MCF 10A (cell line): ENCODE measurements at places on chromosomes 7 and 10. TPM values are rescaled to one million over a fixed set of nuclear protein-coding genes. Genes with fewer than 3 reads are reported as not detected.

DNA sequence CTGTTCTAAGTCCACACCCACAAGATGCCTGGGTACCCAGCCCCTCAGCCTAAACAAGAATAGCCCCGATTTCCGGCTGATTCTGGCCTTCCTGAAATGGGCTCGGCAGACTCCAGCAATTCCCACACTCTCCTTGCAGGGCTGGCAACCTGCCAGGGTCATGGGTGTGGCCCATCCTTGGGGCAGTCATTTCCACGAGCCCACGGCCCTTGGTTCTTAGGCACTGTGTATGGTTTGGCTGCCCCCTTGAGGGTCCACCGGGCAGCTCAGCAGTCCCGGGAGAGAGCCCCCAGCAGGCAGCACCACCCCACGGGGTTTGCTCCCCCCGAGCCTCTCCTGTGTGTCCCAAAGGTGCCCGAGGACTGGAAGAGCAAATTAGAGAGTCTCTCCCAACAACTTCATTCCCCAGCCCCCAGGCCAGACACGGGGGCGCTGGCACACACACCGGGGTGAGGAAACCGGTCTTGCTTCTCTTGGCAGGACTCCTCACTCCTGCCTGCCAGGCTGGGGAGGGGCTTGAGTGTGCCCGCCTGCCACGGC, 142.2 kb downstream of the EMX2 start:
- no peak overlapping the region for H3K27ac ChIP-seq
- H3K27me3 ChIP-seq = no peaks in the 10 kb centered on the region
- no peak overlapping the region for H3K4me3 ChIP-seq
- DNase-seq = peak; percentile 91
- peaks cover 4% of the 10 kb centered on the region for H3K36me3 ChIP-seq

DNA sequence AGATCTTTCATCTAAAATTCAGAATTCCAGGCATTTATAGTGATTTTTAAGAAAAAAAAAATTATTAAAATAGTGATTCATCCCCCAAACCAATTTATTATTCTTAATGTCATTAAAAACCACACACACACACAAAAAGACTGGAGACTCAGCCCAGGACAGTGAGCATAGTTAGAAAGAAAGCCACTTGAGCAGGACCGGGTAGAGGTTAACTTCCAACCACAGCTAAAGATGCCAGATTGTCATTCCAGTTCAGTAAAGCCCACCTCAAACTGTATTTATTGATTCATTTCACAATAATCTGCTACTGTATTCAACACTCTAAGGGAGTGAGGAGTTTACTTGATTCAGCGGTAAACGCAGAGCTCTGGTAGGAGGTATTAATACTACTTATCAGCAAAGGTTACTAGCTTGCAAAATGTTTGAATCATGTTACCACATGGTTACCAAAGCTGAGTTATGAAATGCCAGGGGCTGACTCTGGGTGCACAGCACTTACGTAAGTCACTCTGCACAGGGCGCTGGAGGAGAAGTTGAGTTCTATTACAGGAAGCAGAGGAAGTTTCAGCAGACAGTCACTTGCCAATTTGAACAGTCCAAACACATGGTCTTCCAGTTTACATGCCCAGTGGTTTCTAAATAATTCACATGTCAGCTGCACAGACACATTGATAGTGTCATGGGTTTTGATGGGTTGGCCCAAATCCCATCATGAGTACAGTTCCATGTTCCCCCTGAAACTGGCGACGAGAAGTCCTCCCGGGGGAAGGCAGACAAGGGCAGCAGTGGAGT, 64.6 kb downstream of the KLF6 start:
- no peaks in the 10 kb centered on the region for H3K36me3 ChIP-seq
- H3K27ac ChIP-seq = peak overlapping the region; percentile 73
- peak; percentile 95 for DNase-seq
- no peak overlapping the region for H3K4me3 ChIP-seq

DNA sequence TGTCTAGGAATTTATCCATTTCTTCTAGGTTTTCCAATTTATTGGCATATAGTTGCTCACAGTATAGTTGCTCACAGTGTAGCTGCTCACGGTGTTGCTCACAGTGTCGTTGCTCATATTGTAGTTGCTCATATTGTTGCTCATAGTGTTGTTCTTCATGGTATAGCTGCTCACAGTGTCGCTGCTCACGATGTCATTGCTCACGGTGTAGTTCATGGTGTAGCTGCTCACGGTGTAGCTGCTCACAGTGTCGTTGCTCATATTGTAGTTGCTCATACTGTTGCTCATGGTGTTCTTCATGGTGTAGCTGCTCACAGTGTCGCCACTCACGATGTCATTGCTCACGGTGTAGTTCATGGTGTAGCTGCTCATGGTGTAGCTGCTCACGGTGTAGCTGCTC, 7.7 kb upstream of the PRKAR1B start:
- no peaks in the 10 kb centered on the region for H3K27me3 ChIP-seq
- peaks cover 23% of the 10 kb centered on the region for H3K36me3 ChIP-seq
- no peak overlapping the region for H3K4me3 ChIP-seq
- H3K27ac ChIP-seq = no peak overlapping the region
- DNase-seq = no peak
- peaks cover 22% of the 10 kb centered on the region for H3K4me1 ChIP-seq

GRCh38 chr7:157886266-157886665, 549.5 kb downstream of the DNAJB6 start:
- H3K4me3 ChIP-seq = no peak overlapping the region
- no peak overlapping the region for H3K27ac ChIP-seq
- H3K27me3 ChIP-seq = no peaks in the 10 kb centered on the region
- no peaks in the 10 kb centered on the region for H3K4me1 ChIP-seq
- H3K36me3 ChIP-seq = no peaks in the 10 kb centered on the region
- no peak for DNase-seq

GRCh38 chr10:43689618-43689954, 40.9 kb upstream of the ZNF32 start:
- H3K27me3 ChIP-seq = peaks cover 21% of the 10 kb centered on the region
- peaks cover 16% of the 10 kb centered on the region for H3K4me1 ChIP-seq
- DNase-seq = no peak
- no peak overlapping the region for H3K4me3 ChIP-seq
- H3K27ac ChIP-seq = no peak overlapping the region

- H3K27ac ChIP-seq = no peak overlapping the region
- peaks cover 9% of the 10 kb centered on the region for H3K4me1 ChIP-seq
- H3K4me3 ChIP-seq = no peak overlapping the region
These were observed 826.3 kb upstream of the MBL2 start for GRCh38 chr10:53598914-53599313.

- H3K4me1 ChIP-seq = peaks cover 4% of the 10 kb centered on the region
- H3K4me3 ChIP-seq = no peak overlapping the region
- H3K27me3 ChIP-seq = no peaks in the 10 kb centered on the region
- no peak overlapping the region for H3K27ac ChIP-seq
- H3K36me3 ChIP-seq = peaks cover 15% of the 10 kb centered on the region
- DNase-seq = no peak
These were observed 111.8 kb downstream of the ADK start for GRCh38 chr10:74262856-74263255.

GRCh38 chr7:6553448-6554044, 2.3 kb upstream of the GRID2IP start:
- no peak for DNase-seq
- no peak overlapping the region for H3K4me3 ChIP-seq
- H3K27me3 ChIP-seq = no peaks in the 10 kb centered on the region

DNA sequence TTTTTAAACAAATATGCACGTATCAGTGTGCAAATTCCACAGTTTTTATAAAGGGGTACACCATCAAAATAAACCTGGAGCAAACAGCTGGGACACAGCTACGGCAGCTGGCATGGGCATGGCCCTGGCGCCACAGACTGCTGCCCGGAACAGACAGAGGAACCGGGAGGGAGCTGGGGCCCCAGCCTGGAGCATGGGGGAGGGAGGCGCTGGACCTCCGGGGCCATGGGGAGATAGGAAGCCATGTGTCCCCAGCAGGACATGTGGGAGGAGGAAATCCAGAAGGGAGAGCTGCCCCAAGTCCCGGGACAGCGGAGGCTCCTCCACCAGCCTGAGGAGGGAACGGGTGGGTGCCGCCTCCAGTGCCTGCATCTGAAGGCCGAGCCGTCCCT, 180.1 kb downstream of the MAD1L1 start:
- no peak overlapping the region for H3K27ac ChIP-seq
- H3K4me1 ChIP-seq = no peaks in the 10 kb centered on the region
- no peaks in the 10 kb centered on the region for H3K27me3 ChIP-seq
- no peak overlapping the region for H3K4me3 ChIP-seq
- H3K36me3 ChIP-seq = peaks cover 18% of the 10 kb centered on the region

GRCh38 chr10:9311702-9312499, 1257.4 kb downstream of the GATA3 start:
- no peak overlapping the region for H3K27ac ChIP-seq
- DNase-seq = no peak
- no peaks in the 10 kb centered on the region for H3K27me3 ChIP-seq
- H3K36me3 ChIP-seq = no peaks in the 10 kb centered on the region
- H3K4me3 ChIP-seq = no peak overlapping the region

DNA sequence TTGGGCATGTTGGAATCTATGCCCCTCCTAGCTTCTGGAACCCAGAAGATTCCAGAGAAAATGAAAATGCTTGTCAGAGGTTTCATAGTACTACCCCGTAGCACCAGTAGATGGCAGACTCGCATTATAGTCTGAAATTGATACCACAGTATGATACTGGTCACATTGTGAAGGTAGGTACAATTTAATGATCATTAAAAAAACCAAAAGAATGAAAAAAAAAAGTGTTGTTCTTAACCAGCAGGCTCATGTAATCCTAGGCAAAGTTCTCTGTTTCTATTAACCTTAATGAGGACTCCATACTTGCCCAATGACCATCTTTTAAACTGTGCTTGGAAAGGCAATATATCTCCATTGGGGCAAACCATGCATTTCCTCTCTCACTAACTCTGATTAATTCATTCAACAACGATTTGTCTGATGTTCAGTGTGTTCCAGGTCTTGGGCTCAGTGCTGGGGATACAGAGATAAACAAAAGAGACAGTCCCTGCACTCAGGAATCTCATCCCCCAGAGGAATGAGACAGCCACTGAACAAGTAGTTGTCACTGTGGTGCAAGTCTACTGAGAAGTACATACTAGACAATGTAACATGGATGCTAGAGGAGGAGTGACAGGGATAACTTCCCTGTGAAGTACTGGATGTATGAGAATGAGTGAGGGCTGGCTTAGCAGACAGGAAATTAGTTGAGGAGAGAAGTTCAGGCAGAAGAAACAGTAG, 223.5 kb upstream of the PHYHIPL start:
- peaks cover 6% of the 10 kb centered on the region for H3K4me1 ChIP-seq
- DNase-seq = peak; percentile 59
- H3K27me3 ChIP-seq = peaks cover 9% of the 10 kb centered on the region
- no peak overlapping the region for H3K27ac ChIP-seq
- no peaks in the 10 kb centered on the region for H3K36me3 ChIP-seq

GRCh38 chr10:28293236-28294168, 9.4 kb downstream of the MPP7 start:
- peak overlapping the region; percentile 79 for H3K27ac ChIP-seq
- H3K4me3 ChIP-seq = no peak overlapping the region
- peaks cover 5% of the 10 kb centered on the region for H3K36me3 ChIP-seq
- DNase-seq = no peak
- H3K27me3 ChIP-seq = no peaks in the 10 kb centered on the region
- H3K4me1 ChIP-seq = peaks cover 18% of the 10 kb centered on the region

- no peak overlapping the region for H3K4me3 ChIP-seq
- H3K27ac ChIP-seq = peak overlapping the region; percentile 38
- H3K36me3 ChIP-seq = no peaks in the 10 kb centered on the region
- DNase-seq = no peak
- H3K4me1 ChIP-seq = no peaks in the 10 kb centered on the region
These were observed 341.9 kb downstream of the TNS3 start for GRCh38 chr7:47239931-47240421.

- H3K4me3 ChIP-seq = no peak overlapping the region
- H3K27me3 ChIP-seq = peaks cover 89% of the 10 kb centered on the region
- H3K27ac ChIP-seq = no peak overlapping the region
- no peaks in the 10 kb centered on the region for H3K36me3 ChIP-seq
These were observed 417.3 kb downstream of the RPS24 start for GRCh38 chr10:78450807-78451485.

DNA sequence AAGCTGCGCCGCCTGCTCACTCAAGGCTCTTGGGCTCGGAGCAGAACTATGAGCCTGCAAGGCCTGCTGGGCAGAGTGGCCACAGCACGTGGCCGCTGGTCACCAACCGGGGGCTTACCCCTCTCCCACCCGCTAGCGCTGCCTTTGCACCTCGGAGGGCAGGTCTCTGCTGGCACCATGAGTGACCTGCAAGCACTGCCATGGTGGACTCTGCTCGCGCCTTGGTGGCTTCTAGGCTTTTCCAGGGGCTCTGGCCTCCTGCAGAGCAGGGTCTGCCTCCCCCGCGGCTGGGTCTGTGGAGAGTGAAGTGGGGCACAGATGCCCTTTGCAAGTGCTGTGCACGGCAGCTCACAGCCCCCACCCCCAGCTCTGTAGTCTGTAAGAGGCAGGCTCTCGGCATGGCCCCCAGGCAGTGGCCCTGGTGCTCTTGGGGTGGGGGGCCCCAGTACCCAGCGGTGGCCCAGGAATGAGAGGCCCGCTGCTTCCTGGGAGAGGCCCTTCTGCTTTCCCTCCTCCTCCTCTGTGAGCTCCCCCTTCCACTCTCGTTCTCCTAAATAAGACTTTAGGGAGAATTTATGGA, 119.6 kb downstream of the INPP5A start:
- no peaks in the 10 kb centered on the region for H3K27me3 ChIP-seq
- H3K27ac ChIP-seq = no peak overlapping the region
- no peaks in the 10 kb centered on the region for H3K4me1 ChIP-seq
- H3K4me3 ChIP-seq = no peak overlapping the region
- DNase-seq = no peak
- H3K36me3 ChIP-seq = peaks cover 8% of the 10 kb centered on the region

DNA sequence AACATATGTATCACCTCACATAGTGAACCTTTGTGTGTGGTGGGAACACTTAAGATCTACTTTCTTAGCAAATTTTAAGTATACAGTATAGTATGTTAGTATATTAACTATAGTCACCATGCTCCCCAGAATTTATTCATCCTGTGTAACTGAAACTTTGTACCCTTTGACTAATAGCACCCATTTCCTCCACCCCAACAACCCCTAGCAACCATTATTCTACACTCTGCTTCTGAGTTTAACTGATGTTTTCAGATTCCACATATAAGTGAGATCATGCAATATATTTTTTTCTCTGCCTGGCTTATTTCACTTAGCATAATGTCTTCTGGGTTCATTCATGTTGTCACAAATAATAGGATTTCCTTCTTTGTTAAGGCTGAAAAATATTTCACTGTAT, 6.9 kb upstream of the VWDE start:
- no peak overlapping the region for H3K4me3 ChIP-seq
- no peaks in the 10 kb centered on the region for H3K27me3 ChIP-seq
- no peak for DNase-seq
- no peaks in the 10 kb centered on the region for H3K4me1 ChIP-seq
- H3K36me3 ChIP-seq = no peaks in the 10 kb centered on the region
- no peak overlapping the region for H3K27ac ChIP-seq

- H3K4me1 ChIP-seq = peaks cover 16% of the 10 kb centered on the region
- DNase-seq = no peak
- H3K4me3 ChIP-seq = peak overlapping the region; percentile 97
- no peaks in the 10 kb centered on the region for H3K27me3 ChIP-seq
- H3K36me3 ChIP-seq = peaks cover 28% of the 10 kb centered on the region
These were observed 445 bp downstream of the SSBP1 start for GRCh38 chr7:141738592-141739013.

- no peaks in the 10 kb centered on the region for H3K36me3 ChIP-seq
- H3K4me3 ChIP-seq = no peak overlapping the region
- no peaks in the 10 kb centered on the region for H3K4me1 ChIP-seq
- no peaks in the 10 kb centered on the region for H3K27me3 ChIP-seq
- no peak overlapping the region for H3K27ac ChIP-seq
These were observed 17.2 kb downstream of the RET start for GRCh38 chr10:43094085-43094484.

- no peak overlapping the region for H3K4me3 ChIP-seq
- no peaks in the 10 kb centered on the region for H3K27me3 ChIP-seq
- no peak for DNase-seq
- no peaks in the 10 kb centered on the region for H3K4me1 ChIP-seq
- H3K36me3 ChIP-seq = no peaks in the 10 kb centered on the region
These were observed 743.8 kb upstream of the LRRN3 start for GRCh38 chr7:110347081-110347480.

OR6B1 gene
- total RNA-seq = not detected in 2 replicates

SAMD9L gene
- total RNA-seq = 1.5 and 3.9 TPM in 2 replicates

ADCY1 gene
- 0.61 and 0.79 TPM in 2 replicates for total RNA-seq

CNPY1 gene
- total RNA-seq = not detected in 2 replicates
